Cardiac atrium fibroblast (primary cell): ENCODE measurements at places on chromosomes 12 and 14. TPM values are rescaled to one million over a fixed set of nuclear protein-coding genes. Genes with fewer than 3 reads are reported as not detected.

The SYCP3 gene
- total RNA-seq = not detected in 2 replicates

The LALBA gene
- total RNA-seq = not detected in 2 replicates

The TDRD9 gene
- 0.97 and 1.8 TPM in 2 replicates for total RNA-seq

The KRT4 gene
- total RNA-seq = not detected in 2 replicates

The ZNF891 gene
- 0.54 and 0.81 TPM in 2 replicates for total RNA-seq

The KRT7 gene
- 85.9 and 90.6 TPM in 2 replicates for total RNA-seq

The LHX5 gene
- total RNA-seq = not detected in 2 replicates

The BATF gene
- total RNA-seq = not detected in 2 replicates

The CELA1 gene
- not detected in 2 replicates for total RNA-seq

The ANAPC7 gene
- 21.5 and 32.1 TPM in 2 replicates for total RNA-seq

The GLT1D1 gene
- total RNA-seq = not detected in 2 replicates
